ENCODE measurements at places on chromosomes 2 and 18. TPM values are rescaled to one million over a fixed set of nuclear protein-coding genes. Genes with fewer than 3 reads are reported as not detected.

- no peak overlapping the region for H3K27ac ChIP-seq
- no peaks in the 10 kb centered on the region for H3K36me3 ChIP-seq
- no peaks in the 10 kb centered on the region for H3K27me3 ChIP-seq
- no peak for DNase-seq
- no peaks in the 10 kb centered on the region for H3K4me1 ChIP-seq
Measured at GRCh38 chr2:238100821-238101771, 956 bp downstream of the ESPNL start.

Gene AGXT
- total RNA-seq = not detected

DNA sequence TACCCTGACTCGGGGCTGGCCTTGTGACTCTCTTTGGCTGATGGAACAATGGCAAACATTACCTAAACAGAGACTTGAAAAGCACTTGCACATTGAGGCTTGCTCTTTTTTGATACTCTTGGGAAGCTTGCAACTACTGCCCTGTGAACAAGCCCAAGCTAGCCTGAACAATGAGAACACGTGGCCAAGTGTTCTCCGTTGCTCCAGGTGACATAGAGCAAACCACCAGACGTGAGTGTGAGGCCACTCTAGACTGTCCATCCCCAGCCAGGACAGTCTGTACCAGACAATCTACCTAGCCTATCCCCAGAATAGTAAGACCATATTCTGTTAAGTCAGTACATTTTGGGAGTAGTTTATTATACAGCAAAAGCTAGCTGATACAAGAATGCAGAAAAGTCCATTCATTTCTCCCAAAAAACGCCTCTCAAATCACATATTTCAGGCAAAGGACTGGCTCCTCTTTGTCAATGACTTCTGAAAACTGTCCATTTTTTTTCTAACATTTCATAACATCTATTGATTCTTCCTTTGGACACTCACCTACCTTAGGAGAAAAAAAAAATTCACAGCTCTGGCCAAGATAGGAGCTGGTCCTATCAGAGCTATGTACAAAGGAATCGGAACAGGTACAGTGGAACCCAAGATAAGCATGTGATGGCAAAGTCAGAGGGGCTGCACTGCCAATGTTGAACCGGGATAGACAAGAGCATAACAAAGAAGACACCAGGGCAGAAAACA lies 142.1 kb upstream of the PKDCC start:
- no peak overlapping the region for H3K4me3 ChIP-seq
- H3K4me1 ChIP-seq = no peaks in the 10 kb centered on the region
- no peak for DNase-seq

- no peaks in the 10 kb centered on the region for H3K4me1 ChIP-seq
- no peaks in the 10 kb centered on the region for H3K36me3 ChIP-seq
- DNase-seq = no peak
- no peaks in the 10 kb centered on the region for H3K27me3 ChIP-seq
- no peak overlapping the region for H3K27ac ChIP-seq
- H3K4me3 ChIP-seq = no peak overlapping the region
Measured at GRCh38 chr18:73735836-73736235, 411.8 kb downstream of the FBXO15 start.

Gene STARD6
- not detected for total RNA-seq

DNA sequence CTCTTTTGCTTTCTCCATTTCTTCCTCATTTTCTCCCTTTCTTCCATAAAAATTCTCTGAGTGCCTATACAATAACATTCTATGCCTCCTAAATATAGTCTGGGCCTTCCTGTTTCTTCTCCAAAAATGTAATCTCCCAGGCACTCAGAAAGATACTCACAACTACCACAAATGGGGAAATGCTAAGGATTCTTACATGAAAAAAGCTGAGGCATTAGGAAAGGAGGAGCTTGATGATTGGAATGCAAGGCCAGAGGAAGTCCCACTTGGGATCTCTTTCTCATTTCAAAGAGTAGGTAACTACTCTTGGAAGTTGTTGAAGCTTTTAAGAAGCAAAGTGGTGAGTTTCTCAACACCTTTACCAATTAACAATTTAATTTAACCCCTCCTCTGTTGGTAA lies 3.4 kb downstream of the VSNL1 start:
- H3K4me3 ChIP-seq = peak overlapping the region; percentile 1
- H3K27ac ChIP-seq = peak overlapping the region; percentile 27
- peaks cover 7% of the 10 kb centered on the region for H3K27me3 ChIP-seq
- no peaks in the 10 kb centered on the region for H3K36me3 ChIP-seq
- no peaks in the 10 kb centered on the region for H3K4me1 ChIP-seq

GRCh38 chr2:176685908-176686307 lies 416.7 kb downstream of the MTX2 start:
- H3K4me1 ChIP-seq = no peaks in the 10 kb centered on the region
- H3K36me3 ChIP-seq = no peaks in the 10 kb centered on the region
- no peaks in the 10 kb centered on the region for H3K27me3 ChIP-seq
- no peak for DNase-seq
- H3K4me3 ChIP-seq = no peak overlapping the region

- no peak overlapping the region for H3K27ac ChIP-seq
- no peaks in the 10 kb centered on the region for H3K4me1 ChIP-seq
- H3K4me3 ChIP-seq = no peak overlapping the region
Measured at GRCh38 chr2:72893594-72894319, 6.5 kb downstream of the SPR start.

Gene RNF152
- 8.6 TPM for total RNA-seq

- no peaks in the 10 kb centered on the region for H3K36me3 ChIP-seq
- no peak for DNase-seq
- H3K4me1 ChIP-seq = no peaks in the 10 kb centered on the region
Measured at GRCh38 chr2:105082107-105082506, 44.2 kb downstream of the MRPS9 start.

DNA sequence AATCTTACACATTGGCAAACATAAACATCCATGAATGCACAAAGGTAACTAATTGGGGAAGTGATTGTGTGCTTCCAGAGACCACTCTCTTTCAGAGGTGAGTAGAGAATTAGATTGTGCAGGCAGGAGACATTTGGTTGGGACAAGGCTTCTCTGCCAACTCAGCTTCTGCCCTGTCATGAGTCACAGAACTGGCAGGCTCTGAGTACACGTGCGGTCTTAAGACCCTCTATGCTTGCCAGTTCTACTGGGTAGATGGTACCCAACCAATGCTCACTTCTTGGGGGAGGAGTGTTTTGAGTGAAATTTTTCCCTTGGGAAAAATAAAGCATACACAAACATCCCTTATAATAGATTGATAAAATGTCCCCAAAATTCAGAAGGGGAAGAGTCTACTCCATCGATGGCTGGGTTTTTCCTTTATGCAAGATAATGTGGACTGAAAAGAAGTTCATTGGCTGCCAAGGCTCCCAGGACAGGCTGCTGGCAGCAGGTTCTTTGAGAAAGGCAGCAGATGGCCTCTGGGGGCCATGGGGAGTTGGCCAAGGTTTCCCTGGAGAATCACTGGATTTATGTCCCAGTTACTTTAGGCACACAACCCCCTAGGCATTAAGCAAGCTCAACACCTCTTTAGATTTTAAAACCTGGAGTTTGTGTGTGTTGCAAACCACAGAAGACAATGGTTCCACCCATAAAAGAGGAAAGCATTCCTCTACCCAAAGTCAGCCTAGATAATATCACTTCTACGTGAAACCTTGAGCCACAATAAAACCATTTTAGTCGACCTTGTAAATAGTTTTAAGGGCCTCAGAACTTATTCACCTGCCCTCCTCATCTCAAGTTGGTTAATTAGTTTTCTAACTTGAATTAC lies 417.0 kb downstream of the TXNL1 start:
- H3K4me1 ChIP-seq = no peaks in the 10 kb centered on the region
- no peak overlapping the region for H3K4me3 ChIP-seq
- H3K36me3 ChIP-seq = no peaks in the 10 kb centered on the region
- no peak overlapping the region for H3K27ac ChIP-seq
- DNase-seq = no peak

DNA sequence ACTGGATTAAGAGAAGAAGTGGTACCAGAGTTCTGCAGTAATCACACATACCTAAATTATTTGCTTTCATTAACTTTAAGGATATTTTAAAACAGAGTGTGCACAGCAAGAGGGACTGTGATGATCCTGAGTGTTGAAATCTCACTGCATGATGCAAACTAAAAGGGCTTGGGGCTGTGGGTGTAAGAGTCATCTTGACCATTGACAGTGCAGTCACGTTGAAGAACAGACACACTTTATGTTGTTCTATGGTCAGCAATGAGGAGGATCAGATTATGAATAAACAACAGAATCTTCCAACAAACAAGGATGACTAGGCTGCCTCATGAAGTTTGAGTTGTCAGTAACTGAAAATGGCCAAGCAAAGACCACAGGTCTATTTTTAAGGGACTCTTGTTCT lies 87.2 kb upstream of the GALNT5 start:
- no peak for DNase-seq
- no peaks in the 10 kb centered on the region for H3K4me1 ChIP-seq
- H3K27me3 ChIP-seq = no peaks in the 10 kb centered on the region
- H3K27ac ChIP-seq = no peak overlapping the region
- H3K36me3 ChIP-seq = no peaks in the 10 kb centered on the region
- no peak overlapping the region for H3K4me3 ChIP-seq

Gene FER1L5
- total RNA-seq = 0.73 TPM

- H3K4me1 ChIP-seq = no peaks in the 10 kb centered on the region
- no peaks in the 10 kb centered on the region for H3K36me3 ChIP-seq
- H3K27ac ChIP-seq = peak overlapping the region; percentile 63
- no peak overlapping the region for H3K4me3 ChIP-seq
- no peaks in the 10 kb centered on the region for H3K27me3 ChIP-seq
Measured at GRCh38 chr18:51164342-51164741, 33.1 kb downstream of the MEX3C start.

GRCh38 chr18:12113999-12114646 lies 20.5 kb downstream of the ANKRD62 start:
- no peaks in the 10 kb centered on the region for H3K36me3 ChIP-seq
- no peak overlapping the region for H3K4me3 ChIP-seq
- DNase-seq = no peak

- H3K27me3 ChIP-seq = no peaks in the 10 kb centered on the region
- H3K4me3 ChIP-seq = no peak overlapping the region
- no peak for DNase-seq
- H3K36me3 ChIP-seq = peaks cover 11% of the 10 kb centered on the region
Measured at GRCh38 chr2:233471291-233472035, 95.1 kb downstream of the USP40 start.

Gene NPPC
- total RNA-seq = 0.44 TPM

- no peaks in the 10 kb centered on the region for H3K36me3 ChIP-seq
- no peak overlapping the region for H3K4me3 ChIP-seq
- H3K4me1 ChIP-seq = no peaks in the 10 kb centered on the region
- no peaks in the 10 kb centered on the region for H3K27me3 ChIP-seq
Measured at GRCh38 chr18:57915248-57915647, 112.1 kb upstream of the ATP8B1 start.

- no peaks in the 10 kb centered on the region for H3K27me3 ChIP-seq
- H3K27ac ChIP-seq = peak overlapping the region; percentile 76
- peak; percentile 43 for DNase-seq
Measured at GRCh38 chr2:160427629-160428404, 65.8 kb downstream of the RBMS1 start.

Gene CENPA
- 0.64 TPM for total RNA-seq

- no peaks in the 10 kb centered on the region for H3K36me3 ChIP-seq
- no peak overlapping the region for H3K27ac ChIP-seq
- H3K4me3 ChIP-seq = no peak overlapping the region
- no peaks in the 10 kb centered on the region for H3K4me1 ChIP-seq
- no peaks in the 10 kb centered on the region for H3K27me3 ChIP-seq
Measured at GRCh38 chr2:1406434-1406833, 6.8 kb upstream of the TPO start.

Gene IL1RL1
- 6.3 TPM for total RNA-seq

Gene DSG2
- total RNA-seq = 14.1 TPM

GRCh38 chr2:18934886-18935285 lies 345.5 kb upstream of the NT5C1B start:
- no peaks in the 10 kb centered on the region for H3K4me1 ChIP-seq
- no peaks in the 10 kb centered on the region for H3K27me3 ChIP-seq
- no peak for DNase-seq
- H3K4me3 ChIP-seq = no peak overlapping the region
- H3K36me3 ChIP-seq = no peaks in the 10 kb centered on the region

Gene EPAS1
- 92.5 TPM for total RNA-seq

GRCh38 chr18:76408480-76409067 lies 86.5 kb downstream of the ZNF516 start:
- no peaks in the 10 kb centered on the region for H3K36me3 ChIP-seq
- H3K4me3 ChIP-seq = no peak overlapping the region
- no peaks in the 10 kb centered on the region for H3K27me3 ChIP-seq

DNA sequence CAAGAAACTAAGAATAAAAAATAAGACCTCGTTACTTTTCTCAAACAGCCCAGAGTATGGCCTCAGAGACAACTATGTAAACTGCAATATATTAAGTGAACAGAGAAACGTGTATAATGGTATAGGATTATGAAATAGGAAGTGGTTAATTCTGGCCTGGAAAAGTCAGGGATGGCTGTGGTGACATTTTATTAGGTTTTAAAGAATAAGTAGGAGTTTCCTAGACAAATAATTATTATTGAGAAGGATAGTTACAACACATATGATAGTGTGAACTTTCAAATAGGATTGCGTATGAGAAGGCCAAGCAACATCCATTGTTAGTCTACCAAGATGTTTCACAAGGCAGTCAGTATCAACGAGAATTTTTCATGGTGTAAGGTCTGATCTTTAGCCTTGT lies 244.1 kb downstream of the LPIN1 start:
- no peaks in the 10 kb centered on the region for H3K4me1 ChIP-seq
- H3K27me3 ChIP-seq = no peaks in the 10 kb centered on the region
- no peak overlapping the region for H3K27ac ChIP-seq
- no peak overlapping the region for H3K4me3 ChIP-seq
- no peaks in the 10 kb centered on the region for H3K36me3 ChIP-seq
- DNase-seq = no peak

- H3K27ac ChIP-seq = no peak overlapping the region
- H3K27me3 ChIP-seq = no peaks in the 10 kb centered on the region
- H3K4me1 ChIP-seq = no peaks in the 10 kb centered on the region
- H3K36me3 ChIP-seq = peaks cover 3% of the 10 kb centered on the region
- no peak for DNase-seq
Measured at GRCh38 chr2:13543550-13543949, 826.8 kb downstream of the TRIB2 start.

- H3K4me3 ChIP-seq = no peak overlapping the region
- DNase-seq = no peak
- no peak overlapping the region for H3K27ac ChIP-seq
- no peaks in the 10 kb centered on the region for H3K27me3 ChIP-seq
- H3K4me1 ChIP-seq = no peaks in the 10 kb centered on the region
Measured at GRCh38 chr2:219302412-219302968, 6.7 kb downstream of the PTPRN start.

DNA sequence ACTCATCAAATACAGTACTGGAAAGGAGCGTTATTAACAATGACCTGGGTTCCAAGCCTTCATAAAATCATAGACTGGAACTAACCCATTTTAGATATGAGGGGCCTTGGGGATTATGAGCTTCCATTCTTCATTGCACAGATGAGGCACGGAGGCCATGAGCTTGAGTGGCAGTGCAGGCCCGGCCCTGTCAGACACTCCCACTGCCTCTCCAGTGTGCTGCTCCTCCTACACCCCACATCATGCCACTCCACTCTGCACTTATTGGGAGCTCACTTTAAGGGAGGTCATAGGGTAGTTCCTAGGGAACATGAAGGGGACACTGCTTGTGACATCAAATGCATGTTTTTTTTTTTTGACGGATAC lies 77.9 kb downstream of the TSN start:
- H3K4me1 ChIP-seq = no peaks in the 10 kb centered on the region
- no peaks in the 10 kb centered on the region for H3K27me3 ChIP-seq
- H3K27ac ChIP-seq = no peak overlapping the region
- no peaks in the 10 kb centered on the region for H3K36me3 ChIP-seq
- H3K4me3 ChIP-seq = no peak overlapping the region
